ENCODE measurements at places on chromosomes 5 and 9.

- DNase-seq, result no peak
Observed at GRCh38 chr9:113390192-113390960, 10.7 kb downstream of the ALAD start.

DNA sequence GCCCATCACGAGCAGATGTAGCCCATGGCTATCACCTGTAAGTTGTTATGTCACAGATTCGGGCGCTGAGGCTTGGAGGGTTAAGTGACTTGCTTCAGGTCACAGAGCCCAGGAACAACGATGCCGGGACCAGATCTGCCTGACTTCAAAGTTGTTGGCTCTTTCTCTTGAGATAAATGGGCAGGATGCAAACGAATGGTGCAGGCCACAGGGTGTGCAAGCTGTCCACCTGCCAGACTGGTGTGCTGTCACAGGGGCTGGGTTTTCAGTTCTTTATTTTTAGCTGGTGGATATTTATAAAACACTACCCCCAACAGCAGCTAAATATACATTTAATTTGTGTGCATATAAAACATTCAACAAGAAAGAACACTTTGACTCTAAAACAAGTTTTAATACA lies 17.7 kb upstream of the PHYKPL start:
- no peak for DNase-seq

DNA sequence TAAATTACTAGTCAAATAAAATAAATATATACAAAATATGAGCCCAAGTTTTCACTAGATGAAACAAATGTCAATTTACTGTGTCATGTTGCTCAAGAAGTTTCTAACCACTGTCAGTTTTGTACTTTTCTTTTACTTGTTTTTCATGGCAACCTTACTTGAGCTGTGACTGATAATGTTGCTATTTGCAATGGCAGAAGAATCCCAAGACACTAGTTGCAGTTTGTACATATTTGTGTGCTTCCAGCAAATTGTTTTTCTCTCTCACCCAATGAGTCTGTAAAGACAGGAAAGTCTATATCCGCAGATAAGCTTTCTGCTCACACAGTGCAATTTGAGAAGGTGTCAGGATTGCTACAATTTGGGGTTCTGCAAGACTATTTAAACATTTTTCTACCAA lies 338.6 kb upstream of the PCSK5 start:
- no peak for DNase-seq

GRCh38 chr5:148780711-148781110 lies 45.7 kb upstream of the ADRB2 start:
- no peak for DNase-seq

DNA sequence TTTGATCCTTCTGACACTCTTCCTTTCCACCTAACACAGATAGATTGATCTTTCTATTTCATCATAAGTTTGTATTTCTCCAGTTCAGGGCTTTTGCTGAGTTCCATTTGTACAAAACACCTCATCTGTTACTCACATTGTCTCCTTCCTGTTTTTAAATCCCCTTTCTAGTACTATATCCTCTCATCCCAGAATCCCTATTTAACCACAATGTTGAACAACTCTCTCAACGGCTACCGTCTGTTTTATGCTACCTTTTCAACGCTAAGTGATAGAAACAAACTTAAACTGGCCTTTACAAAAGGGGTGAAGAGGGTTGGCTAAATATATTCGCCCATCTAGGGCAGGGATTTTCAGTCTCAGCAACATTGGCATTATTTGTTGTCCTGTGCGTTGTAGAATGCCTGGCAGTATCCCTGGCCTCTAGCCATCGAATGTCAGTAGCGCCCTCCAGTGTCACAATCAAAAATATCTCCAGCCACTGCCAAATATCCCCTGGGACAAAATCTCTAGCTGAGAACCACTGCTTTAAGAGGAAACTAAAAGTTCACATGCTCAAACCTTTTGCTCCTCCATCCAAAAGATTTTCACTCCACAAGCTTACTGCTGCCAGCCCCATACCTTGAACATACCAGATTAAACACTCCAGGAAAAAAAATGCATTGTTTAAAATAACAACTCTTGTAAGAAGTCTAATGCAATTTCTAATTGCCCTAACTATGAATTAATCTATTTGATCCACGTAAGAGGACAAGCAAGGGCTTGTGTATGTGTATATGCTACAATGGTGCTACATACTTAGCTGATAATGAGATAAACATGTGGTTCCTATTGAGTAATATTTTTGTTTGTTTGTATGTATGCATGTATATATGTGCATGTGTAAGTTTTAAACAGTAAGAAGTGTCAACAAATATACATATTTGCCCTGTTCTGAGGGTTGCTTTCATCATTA lies 344.0 kb downstream of the PTPRD start:
- DNase-seq, result peak; percentile 59

DNA sequence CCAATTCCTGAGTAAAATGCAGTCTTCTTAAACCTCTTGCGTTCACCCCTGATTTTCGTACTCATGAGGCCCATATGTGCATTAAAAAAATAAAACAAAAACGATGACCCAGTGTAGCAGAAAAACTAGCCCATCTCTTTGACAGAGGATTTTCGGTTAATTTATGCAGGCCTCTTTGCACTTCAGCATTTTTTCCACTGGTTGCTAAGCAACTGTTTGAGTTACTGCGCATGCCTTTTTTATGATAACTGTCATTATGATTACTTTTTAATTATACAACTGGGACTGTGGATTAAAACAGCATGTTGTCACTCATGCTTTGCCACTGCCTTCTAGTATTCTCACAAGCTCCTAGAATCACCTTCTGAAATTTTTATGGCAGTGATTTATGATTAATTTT lies 165.0 kb downstream of the SMARCA2 start:
- DNase-seq, result peak; percentile 40

DNA sequence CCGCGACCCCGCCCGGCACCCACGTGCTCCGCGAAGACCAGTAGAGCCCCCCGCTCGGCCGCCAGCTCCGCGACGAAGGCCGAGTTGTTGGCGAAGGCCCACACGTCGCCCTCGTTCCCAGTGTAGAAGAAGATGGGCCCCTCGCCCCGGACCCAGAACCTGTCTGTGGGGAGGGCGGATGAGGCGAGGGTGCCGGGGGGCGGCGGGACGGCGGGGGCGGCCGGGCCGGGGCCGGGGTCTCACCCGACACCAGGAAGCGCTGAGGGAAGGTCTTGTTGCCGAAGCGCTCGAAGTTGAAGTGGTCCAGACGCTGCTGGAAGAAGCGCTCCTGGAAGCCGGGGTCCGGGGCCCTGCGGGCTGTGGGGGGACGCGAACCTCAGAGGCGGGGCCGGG lies 317 bp downstream of the DPP7 start:
- no peak for DNase-seq

DNA sequence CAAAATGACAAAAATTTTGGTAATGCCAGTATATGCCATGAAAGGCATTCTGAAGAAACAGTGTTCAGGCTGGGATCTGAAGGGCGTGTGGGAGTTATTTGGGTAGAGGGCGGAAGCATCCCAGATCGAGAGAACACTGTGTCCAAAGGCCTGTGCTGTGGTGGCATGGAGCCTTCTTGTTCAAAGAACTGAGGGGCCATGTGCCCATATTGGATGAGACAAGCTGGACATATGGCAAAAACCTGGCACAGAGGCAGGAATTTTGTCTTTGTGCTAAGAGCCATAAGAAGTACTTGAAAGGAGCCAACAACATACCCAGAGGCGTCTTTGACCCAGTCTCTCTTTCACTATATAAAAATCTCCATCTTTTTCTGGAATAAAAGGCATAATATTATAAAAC lies 128.0 kb downstream of the SYK start:
- no peak for DNase-seq

- DNase-seq, result no peak
Observed at GRCh38 chr5:66066826-66067225, 77.3 kb upstream of the SREK1 start.

- DNase-seq, result no peak
Observed at GRCh38 chr5:42768106-42768504, 11.5 kb downstream of the CCDC152 start.

DNA sequence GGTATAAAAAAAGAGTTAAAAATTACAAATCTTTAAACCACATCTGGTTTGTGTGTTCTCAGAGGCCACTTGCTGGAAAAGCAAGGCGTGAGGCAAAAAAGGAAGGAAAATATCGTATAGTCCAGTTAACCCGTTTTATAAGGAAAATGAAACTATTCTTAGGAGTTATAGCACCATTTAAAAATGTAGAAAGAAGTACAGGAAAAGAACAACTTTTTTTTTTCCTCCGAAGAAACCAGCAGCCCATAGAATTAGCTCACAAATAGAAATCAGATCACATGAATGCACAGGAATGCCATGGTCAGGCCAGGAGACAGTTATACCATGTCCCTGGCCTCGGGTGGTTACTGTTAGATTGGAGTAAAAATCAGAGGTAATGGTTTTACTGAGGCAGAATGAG lies 241.6 kb downstream of the FBXL7 start:
- no peak for DNase-seq

- DNase-seq, result peak; percentile 59
Observed at GRCh38 chr9:116450378-116451139, 236.5 kb upstream of the TRIM32 start.

DNA sequence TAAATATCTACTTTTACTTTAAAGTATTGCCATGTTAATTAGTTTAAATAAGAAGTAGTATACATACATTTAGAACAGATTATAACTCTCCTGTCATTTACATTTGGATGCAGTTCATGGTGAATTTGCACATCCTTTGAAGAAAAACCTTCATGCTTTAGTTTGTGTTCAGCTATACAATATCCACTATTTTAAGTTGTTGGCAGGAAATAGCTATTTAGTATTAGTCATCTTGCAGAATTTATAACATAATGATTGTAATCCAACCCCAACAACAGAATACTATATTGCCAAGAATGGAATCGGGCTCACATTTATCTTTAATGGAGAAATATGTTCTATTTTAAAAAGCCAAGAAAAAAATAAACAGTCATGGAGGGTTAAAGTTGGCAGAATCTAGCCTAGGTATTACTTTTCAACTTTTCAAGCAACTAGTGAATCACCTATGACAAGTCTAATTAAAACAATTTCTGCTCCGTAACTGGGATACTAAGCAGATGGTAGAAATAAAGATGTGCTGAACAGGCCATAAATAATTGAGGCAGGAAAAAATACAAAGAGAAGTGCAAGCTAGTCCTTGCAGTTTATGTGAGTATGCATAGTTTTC lies 1170.6 kb upstream of the NUDT12 start:
- peak; percentile 22 for DNase-seq

GRCh38 chr9:21711504-21711903 lies 90.9 kb upstream of the MTAP start:
- no peak for DNase-seq

- no peak for DNase-seq
Observed at GRCh38 chr9:36929350-36929675, 104.8 kb downstream of the PAX5 start.

DNA sequence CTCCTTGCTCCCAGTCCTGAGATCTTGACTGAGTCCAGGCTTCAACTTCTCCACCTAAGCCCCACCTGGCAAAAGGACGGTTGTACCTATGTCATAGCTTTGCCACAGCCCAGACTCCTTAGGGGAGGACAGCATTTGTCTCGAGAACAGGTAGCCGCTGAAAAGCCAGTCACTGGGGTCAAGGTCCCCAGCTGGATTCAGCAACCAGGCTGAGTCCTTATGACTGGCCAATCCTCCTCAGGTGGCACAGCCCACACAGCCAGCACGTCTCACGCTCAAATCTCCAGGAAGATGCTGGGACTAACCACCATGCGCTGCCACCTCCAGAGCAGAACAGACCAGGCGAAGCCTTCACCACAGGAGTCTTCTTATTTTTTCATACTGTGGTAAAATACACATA lies 27.9 kb upstream of the SMU1 start:
- no peak for DNase-seq

- DNase-seq, result no peak
Observed at GRCh38 chr5:29805804-29806203, 1387.7 kb upstream of the CDH6 start.

- DNase-seq, result peak; percentile 27
Observed at GRCh38 chr9:36632892-36633291, 60.2 kb downstream of the MELK start.

GRCh38 chr9:122346478-122347347 lies 24.1 kb upstream of the PTGS1 start:
- DNase-seq, result peak; percentile 44

- peak; percentile 23 for DNase-seq
Observed at GRCh38 chr9:116594547-116594946, 92.6 kb upstream of the TRIM32 start.

DNA sequence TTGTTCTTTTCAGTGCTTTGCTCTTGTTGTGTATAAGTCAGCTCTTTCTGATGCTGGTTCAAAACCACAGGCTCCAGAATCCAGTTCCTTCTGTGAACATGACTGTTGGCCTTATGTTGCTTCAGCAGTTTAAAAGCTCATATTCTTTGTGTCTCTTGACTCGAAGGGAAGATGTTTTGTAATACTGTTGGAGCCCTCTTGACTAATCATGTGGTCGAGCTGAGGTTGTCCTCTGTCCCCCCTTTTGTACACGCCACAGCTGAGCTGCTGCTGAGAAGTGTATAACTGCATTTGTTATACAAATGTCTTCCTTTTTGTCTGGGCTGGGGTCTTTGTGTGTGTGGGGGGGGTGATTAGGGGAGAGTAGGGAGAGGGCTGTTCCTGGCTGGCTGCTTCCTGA lies 35.8 kb downstream of the SLC36A1 start:
- peak; percentile 34 for DNase-seq

GRCh38 chr5:97745817-97746216 lies 562.8 kb upstream of the RIOK2 start:
- DNase-seq, result no peak

DNA sequence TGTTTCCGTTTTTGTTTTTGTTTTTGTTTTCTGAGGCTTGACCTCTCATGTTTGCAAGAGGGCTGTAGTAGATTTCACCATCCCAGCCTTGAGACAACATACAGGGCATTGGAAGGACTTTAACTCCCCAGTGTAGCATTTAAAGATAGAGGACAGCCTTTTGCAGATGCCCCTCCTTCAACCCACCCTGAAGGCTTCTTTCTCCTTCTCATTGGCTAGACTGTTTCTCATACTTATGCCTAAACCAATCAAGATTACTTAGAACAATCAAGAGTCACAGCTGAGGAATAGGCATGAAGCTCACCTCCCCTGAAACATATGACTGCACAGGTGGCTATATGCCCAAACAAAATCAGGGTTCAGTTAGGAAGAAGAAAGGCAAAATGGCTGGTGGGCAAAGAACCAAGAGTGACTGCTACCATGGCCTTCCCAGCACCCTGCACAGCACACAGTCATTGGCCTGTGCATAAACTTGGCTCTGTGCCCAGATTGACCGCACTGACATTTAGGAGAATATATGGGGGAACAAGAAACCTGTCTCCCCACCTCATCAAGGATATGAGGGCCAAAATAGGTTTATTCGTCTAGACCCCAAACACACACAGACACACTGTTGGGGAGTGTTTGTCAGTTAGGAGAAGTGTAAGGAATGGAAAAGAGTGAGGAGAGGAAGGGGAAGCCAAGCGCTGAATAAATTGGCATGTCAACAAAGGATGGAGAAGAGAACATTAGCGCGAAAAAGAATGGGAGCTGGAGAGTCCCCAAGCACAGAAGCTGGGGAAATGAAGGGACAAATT lies 137.3 kb upstream of the RANBP3L start:
- no peak for DNase-seq

All from umbilical cord (tissue), 2 donors.